Activated gamma-delta T cell (primary cell): ENCODE measurements at places on chromosomes 11 and 22.

DNA sequence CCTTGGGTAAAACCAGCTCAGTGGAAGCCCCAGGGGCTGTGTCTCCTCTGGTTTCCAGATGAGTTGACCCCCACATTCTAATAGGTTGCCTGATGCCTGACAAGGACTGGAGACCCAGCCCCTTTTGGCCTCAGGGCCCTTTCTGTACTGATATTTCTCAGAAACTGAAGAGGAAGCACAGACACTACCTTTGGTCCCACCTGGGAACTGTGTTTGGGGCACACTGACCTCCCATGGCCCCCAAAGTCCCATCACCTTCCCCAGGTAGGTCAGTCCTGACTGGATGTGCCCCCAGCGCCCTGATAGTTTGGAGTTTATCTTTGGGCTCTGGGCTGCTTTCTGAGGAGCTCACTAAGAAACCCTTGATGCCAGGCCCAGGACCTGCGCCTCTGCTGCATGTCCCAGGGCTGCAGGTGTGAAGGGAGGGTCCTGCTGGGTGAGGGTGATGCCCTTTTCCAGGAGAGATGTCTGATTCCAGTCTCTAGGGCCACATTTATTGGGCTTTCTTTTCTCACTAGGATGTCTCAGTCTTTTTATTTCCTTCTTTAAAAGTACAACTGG is 106.7 kb downstream of the GGTLC2 start:
- DNase-seq: no peak

GRCh38 chr22:50542416-50542927 is 3.2 kb upstream of the KLHDC7B start:
- no peak for DNase-seq

- DNase-seq: no peak
Measured at GRCh38 chr11:116730241-116730561, 42.6 kb downstream of the BUD13 start.

DNA sequence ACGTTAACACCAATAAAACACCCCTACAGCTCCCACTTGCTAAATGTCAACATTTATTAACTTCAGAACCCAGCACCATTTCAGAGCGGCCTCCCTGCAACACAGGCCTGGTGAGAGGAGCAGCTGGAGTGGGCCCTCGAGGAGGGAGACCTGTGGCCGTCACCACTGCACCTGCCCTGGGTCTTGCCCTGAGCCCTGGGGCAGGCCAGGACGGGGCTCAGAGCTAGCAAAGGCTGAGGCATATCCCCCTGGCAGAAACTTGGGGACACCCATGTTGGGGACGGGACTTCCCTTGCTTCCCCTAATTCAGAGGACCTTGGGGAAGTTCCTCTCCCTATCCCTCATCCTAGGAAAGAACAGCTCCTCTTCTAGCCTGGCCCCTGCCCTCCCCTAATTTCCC is 137.3 kb upstream of the THY1 start:
- no peak for DNase-seq

DNA sequence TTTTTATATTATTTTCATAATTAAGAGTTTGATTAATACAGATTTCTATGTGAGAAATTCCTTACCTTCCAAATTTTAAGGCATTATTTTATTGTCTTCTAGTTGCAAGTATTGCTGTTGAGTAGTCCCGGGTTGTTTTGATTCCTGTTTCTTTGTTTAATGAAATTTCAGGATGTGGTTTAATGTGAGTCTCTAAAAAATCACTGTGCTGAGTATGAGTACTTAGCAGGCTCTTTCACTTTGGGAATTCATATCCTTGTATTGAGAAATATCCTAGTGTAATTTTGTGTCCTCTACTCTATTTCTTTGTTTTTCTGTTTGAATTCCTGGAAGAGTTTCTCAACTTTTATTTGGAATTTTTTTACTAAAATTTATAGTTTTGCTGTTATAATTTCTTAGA is 113.2 kb downstream of the TMEM135 start:
- DNase-seq: no peak

- DNase-seq: peak; percentile 21
Measured at GRCh38 chr11:124717786-124718651, 21.7 kb upstream of the NRGN start.

DNA sequence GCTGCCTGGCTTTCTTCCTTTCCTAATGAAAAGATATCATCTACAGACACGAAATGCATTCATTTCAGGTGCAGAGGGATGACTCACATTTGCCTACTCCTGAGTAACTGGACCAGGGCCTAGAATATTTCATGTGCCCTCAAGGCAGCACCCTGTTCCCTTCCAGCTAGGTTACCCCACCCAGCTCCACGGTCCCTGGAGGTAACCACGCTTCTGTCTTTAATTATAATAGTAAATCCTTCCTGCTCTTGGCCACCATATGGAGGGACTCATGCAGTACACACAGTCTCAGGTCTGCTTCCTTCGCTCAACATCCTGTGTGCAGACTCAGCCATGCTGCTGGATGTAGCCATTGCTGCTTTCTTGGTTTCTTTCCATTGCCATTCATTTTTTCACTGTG is 22.3 kb downstream of the DHCR7 start:
- no peak for DNase-seq

- DNase-seq: no peak
Measured at GRCh38 chr11:12287009-12287373, 90.4 kb upstream of the PARVA start.

- DNase-seq: no peak
Measured at GRCh38 chr11:128776424-128777284, 82.8 kb downstream of the FLI1 start.

DNA sequence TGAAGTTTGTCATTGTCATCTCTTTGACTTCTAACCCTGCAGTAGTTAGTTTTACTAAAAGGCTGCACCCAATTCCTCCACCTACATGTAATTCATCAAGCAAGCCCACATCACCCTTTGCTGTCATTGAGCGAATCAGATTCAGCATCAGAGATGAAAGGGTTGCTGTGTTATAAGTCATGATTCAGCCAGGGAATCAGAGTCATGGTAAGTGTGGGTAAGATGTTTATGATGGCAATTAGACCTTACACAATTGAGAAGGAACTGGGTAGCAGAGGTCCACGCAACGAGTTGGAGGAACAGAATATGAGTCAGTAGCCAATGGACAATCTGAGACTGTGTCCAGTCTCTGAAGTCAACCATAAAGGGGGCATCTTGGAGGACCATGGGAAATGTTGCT is 162.8 kb upstream of the SNX19 start:
- no peak for DNase-seq

DNA sequence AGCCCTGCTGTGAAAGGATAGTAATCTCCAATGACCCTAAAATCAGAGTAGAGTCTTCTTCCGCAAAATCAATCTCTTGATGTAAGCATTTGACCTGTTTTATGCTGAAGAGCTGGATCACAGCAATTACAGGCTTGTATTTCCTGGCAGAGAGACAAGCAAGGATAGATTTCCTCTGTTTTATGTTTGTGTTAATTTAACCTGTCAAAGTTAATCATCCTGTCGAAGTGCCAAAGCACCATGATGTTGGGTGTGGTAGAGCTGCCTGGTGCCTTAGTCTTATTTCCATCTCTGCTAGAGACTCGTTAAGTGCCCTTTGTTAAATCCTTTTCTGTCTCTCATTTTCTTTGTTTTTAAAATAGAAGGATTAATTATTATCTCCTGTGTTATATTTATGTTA is 248.1 kb downstream of the CNTN5 start:
- DNase-seq: no peak

- no peak for DNase-seq
Measured at GRCh38 chr22:45273452-45274075, 11.2 kb upstream of the UPK3A start.

DNA sequence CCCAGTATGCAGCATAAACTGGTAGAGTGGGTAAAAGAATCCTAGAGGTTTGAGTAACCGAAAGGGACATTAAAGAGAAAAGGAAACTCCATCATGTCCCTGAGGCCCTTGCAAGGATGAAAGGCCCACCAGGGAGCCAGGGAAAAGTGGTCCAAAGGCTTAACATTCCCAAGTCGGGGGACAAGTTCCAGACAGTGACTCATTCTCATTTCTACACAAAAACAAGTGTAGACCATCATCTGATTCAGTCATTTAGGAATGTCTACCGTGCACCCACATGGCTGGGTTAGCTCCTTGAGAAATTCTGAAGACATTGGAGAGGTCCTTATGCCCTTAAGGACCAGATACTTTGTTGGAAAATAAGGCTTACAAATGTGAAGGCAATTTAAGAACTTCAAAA is 4.8 kb upstream of the NOX4 start:
- DNase-seq: no peak

DNA sequence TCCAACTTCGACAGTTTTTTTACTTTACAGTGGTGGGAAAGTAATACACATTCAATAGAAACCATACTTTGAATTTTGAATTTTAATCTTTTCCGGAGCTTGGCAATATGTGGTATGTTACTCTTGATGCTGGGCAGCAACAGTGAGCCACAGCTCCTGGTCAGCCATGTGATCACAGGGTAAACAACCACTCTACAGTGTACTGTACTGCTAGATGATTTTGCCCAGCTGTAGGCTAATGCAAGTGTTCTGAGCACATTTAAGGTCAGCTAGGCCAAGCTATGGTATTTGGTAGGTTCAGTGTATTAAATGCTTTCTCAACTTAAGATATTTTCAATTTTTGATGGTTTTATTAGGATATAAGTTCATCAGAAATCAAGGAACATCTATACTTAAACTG is 48.7 kb upstream of the GRIK4 start:
- no peak for DNase-seq

GRCh38 chr11:5605849-5606248 is 9.4 kb downstream of the TRIM6 start:
- no peak for DNase-seq

- DNase-seq: no peak
Measured at GRCh38 chr11:12170984-12171383, 60.6 kb downstream of the MICAL2 start.

DNA sequence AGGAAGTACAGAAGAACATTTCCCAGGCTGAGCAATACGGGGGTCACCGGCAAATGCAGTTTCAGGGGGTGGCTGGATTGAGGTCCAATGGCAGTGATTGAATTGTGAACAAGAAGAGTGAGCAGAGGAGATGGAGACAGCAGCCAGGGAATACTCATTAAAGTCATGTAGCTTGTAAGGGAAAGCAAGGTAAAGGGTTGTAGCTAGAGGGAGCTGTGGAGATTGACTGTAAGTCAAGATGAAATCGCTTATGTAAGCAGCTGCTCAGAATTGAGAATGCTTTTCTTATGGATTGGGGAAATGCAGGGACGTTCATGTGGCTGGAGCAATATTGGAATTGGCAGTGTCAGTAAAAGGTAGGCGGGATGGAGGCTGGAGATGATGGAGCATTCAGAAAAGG is 111.4 kb upstream of the TBCEL start:
- no peak for DNase-seq

DNA sequence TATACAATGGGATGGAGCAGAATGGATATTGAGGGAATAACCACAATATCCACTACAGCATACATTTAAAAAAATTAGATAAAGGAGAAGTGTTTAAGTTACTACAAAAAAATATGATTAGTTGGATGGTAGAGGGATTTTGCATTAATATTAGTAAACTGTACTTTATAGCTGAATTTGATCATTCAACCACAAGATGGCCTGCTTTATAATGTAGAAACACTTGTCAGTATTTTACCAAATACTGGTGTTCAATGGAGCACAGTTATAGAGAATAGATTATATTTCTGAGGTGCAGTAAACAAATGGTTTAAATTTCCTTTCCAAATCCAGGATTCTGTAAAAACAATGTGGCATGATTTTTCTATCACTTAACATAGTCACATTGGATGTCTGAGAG is 818.8 kb upstream of the CHORDC1 start:
- DNase-seq: no peak

- no peak for DNase-seq
Measured at GRCh38 chr22:17753401-17753989, 20.8 kb downstream of the BID start.

DNA sequence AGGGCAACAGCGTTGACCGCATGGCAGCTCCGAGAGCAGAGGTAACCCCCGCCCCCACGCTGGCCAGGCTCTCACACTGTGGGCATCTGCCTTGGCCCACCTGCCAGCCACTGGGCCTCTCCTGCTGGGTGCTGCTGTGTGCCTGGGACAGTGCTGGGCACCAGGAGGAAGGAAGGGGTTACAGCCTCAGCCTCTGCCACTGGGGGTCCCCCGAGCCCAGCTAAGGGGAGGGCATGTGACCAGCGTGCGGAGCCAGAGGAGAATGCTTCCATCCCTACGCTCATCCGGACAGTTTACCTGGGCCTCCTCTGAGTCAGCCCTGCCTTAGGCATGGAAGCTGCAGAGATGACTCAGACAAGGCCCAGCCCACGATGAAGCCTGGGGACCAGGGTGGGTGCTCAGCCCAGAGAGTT is 10.9 kb downstream of the NCF4 start:
- no peak for DNase-seq

- no peak for DNase-seq
Measured at GRCh38 chr22:31230871-31231621, 18.9 kb downstream of the LIMK2 start.

GRCh38 chr22:28506150-28506535 is 173.5 kb downstream of the TTC28 start:
- no peak for DNase-seq

DNA sequence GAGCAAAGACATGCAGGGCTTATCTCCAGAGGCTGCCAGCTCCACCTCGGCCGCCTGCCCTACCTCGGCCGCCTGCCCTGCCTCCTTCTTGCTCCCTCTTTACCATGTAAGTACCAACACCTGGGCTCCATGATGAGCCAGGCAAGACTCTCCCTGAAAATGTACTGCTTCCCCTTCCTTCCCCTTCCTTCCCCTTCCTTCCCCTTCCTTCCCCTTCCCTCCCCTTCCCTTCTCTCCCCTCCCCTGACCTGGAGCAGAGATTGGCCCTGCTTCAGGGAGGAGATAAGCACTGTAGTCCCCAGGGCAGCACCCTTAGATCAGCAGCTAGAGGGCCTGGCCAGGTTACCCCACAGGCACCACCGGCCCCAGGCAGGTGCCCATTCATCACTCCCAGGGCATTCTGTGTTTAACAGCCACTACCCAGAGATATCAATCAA is 25.4 kb upstream of the ADORA2A start:
- DNase-seq: no peak
